ENCODE measurements at places on chromosomes 12 and 14.

DNA sequence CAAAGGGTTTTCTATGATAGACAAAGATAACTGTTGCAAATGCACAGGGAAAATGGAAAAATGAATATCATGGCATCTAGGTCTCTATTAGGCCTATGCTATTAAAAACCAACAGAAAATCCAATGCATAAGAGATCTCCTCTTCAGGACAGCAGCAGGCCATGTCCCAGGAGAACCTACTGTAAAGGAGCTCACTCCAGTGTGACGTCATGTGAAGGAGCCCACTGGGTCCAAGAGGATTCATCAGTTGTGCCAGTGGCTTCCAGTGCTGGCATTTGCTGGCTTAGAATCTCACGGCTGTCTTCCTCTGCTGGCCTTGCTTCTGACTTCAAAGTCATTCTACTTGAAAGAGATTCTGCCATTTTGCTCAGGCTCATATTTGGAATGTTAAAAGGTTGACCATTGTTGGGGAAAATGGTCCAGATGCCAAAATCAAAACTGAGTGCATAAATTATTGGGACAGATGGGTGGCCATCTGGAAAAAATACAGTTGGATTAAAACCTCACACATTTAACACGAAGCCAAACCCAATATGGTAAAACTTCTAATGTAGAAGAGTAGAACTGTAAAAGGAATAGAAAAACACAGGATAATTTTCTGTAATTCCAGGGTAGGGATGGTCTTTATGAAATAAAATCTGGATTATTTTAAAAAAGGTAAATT is 75.4 kb upstream of the ARID2 start:
- DNase-seq = no peak

DNA sequence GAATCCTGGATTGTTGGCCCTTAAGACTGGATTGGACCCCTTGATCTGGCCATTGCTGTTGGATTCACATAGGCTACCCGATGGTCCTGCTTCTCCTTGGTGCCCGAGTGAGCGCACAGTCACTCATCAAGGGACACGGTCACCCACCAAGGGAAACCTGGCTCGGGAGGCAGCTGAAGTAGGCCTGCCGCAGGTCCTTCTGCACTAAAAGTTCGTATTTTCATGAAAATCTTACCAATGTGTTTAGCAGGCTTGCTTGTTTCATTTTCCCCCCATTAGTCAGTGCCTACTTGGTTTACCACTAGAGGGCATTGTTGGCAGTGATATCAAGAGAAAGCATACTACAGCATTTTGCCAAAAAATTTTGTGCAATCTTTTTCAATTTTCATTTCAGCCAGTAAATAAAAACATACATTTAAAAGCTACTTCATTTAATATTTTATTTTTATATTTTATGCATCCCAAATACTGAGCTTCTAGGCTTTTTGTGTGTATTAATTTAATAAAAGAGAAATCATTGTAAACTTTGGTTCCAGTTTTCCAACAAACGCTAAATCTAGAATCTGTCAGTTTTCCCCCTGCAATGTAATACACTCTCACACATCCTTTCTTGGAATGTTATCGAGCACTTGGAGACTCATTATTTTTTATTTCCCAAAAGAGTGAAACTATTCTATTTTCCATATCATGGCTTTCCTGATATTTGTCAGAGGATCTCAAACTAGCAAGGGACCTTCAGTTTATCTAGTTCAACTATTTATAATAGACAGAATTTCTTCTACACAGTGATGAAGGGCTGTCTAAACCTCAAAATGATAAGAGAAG is 116.7 kb downstream of the LMNTD1 start:
- peak; percentile 36 for DNase-seq

DNA sequence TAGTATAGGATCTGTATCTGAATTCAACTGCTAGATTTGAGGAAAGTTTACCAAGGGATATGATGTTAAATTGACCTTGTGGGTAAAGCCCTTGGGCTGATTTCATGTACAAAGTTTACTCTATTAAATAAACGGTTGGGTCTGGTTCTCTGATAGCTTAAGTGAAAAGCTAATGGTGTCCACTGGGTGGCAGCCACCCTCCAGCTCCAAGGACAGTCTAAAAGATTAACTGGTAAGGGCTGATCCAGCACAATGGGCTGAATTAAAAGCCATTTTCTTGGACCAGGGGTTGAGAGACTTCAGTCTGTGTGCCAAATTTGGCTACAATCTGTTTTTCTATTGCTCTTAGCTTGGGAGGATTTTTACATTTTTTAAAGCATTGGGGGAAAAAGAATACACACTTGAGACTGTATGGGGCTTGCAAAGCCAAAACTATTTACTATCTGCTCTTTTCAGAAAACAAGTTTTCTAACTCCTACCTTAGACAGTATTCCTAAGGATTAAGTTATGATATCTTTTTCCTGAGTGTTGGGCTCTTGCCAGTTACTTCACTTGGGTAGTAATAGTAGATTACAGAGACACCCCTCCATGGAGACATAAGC is 116.5 kb downstream of the GPHN start:
- peak; percentile 38 for DNase-seq

DNA sequence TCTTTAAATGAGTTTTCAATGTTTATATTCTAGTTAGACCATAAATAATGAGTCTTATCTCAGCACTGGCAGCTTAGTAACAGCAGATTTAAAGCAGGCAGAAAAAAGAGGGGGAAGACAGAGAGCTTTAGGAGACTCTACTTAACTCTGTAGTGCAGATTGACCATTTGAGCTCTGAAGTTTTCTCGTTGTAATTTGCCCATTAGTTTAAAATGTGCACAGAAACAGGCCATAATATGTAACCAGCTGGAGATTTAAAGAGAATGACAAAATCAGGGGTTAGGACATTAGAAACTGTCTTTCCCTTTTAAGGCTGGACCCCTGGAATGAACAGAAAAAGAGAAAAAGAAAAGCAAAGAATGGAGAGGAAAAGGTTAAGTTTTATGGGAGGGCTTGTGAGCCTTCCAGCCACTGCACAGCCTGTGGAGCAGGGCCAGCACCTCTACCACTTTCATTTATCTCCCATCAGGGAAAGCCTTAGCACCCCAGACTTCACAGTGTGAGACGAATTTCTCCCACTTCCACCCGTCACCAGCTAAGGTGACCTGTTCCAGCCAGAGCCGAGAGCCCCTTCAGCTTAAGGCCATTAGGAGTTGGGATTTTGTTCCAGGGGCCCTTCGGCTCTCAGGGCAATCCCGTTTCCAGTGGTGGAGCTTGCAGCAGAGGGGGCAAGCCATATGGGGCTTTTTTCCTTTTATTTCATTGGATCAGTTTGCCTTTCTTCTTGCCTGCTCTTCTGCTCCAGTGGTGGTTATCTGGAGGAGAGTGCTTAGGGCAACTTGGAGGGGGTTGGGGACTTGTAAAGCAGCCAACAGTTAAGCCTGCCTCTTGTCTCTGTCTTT is 8.0 kb downstream of the IL22 start:
- DNase-seq = no peak

- DNase-seq = no peak
These were observed 724.1 kb upstream of the USP15 start for GRCh38 chr12:61536117-61536516.

DNA sequence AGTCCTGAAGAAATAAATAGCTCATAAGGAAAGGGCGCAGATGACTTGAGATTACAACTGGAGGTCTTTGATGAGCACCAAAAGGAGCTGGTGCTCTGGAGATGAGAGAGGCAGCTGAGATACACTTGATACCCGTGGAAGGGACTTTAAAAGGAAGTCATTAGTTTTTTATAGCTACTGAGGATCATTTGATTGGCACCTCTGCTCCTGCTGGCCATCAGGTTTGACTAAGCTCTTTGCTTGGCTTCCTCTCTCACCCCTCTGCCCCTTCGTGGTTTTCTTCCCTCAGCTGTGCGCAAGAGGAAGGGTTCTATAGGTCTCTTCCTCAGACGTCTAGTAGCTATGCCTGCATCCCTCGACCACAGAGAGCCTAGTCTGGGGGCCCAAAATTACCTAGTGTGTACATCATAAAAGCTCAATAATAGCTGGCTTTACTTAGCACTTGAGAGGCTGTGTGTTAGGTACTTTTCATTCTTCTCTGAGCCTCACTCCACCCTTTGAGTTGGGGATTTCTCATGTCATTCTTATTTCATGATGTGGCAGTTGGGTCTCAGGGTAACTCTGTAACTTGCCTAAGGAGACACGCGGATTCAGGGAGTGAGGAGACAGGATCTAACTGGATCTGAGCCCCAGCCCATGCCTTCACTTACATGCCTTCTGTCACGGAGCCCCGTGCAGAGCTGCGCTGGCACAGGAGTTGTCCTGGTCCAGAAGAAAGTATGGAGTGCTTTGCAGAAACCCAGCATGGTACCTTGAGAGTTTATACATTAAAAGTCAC is 68.4 kb upstream of the ASPG start:
- DNase-seq = no peak

Data from NCI-H2171 treated with DMSO at 0.1 percent for 48 hours (cell line).